ENCODE measurements at places on chromosomes 3 and 15.

GRCh38 chr15:39581793-39582285, 960 bp downstream of the THBS1 start:
- no peak for DNase-seq

DNA sequence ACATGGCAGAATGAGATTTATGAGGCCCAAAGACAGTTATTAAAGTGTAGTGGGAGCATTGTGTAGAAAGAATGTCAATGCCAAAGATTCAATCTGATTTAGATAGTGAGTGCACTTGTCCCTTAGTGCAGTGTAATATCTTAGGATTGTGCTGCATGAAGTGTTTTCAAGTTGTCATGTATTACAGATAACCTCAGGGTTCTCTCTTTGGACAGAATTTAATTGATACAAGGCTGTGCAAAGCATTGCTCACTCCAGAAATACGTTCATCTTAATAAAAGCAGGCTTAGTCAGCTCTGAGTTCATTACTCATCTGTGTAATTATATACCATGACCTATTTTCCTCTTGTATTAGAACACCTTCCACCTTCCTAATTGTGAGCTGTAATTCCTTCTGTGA, 16.0 kb upstream of the GPR171 start:
- no peak for DNase-seq

DNA sequence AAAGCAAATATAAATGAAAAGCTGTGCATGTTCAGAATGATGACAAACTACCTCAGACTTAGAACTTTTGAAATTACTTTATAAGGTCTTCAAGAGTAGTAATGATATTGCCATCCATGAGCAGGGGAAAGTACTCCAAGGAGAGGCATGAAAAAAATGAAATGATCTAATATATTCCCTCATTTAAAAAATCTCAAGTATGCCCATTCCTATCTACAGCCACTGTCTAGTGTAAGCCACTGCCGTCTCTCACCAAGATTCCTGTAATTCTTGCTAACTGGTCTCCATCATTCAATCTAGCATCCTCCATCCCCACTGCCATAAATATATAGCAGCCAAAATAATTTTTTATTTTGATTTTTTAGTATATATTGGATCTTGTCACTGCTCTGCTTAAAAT, 258.8 kb downstream of the PLOD2 start:
- no peak for DNase-seq

- no peak for DNase-seq
Observed at GRCh38 chr3:7205535-7205934, 344.6 kb downstream of the GRM7 start.

DNA sequence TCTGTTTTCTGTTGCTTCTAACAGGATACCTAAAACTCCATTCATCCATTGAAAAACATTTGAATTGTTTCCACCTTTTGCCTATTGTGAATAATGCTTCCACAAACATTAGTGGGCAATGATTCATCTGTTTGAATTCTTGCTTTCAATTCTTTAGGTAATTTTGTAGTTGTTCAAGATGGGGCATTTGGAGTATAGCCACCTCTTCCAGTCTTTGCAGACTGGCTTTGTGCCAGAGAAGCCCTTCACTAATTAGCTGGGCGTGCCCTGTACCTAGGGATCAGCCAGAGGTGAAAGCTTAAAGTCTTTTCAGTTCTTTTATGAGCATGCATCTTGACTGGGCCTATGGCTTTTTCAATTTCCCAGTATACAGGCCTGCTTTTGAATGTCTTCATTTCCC, 10.9 kb downstream of the RTP1 start:
- no peak for DNase-seq

DNA sequence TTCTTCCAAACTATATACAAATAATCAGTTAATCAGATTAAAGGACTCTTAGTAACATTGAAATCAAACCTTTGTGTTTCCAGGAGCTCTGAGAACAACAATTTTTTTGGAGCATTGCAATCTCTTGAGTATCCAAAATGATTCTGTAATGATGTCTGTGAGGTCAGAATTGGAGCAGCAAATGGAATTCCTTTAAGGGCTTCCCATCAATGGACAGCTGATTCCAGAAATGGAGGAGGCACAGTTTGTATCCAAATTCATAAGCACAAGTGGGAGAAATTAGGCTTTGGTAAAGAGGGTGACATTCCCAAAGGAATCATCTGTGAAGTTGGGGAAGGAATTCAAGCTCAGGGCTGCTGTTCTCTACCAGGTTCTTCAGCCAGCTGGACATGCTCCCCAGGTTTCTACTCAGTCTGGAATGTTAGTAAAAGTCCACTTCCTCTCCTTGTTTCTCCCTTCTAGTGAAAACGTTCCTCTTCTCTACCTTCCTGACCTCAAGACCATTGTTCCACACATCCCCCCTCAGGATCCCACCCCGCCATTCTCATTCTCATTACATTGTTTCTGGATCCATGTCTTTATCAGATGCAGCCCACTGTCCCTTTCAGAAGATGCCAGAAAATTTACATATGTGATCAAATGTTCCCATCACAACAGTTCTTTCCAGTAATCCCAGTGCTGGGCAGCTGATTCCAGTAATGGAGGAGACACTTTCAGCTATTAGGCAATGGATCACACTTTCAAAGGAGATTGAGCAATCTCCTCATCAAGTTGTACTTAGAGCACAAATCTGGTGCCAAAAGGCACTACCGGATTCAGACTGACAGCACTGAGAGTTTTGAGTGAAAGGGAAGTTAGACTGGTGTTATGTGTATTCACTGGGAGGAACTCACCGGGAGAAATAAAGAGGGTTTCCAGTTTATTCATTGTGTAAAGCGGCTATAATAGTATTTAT, 391.3 kb upstream of the TPRG1 start:
- no peak for DNase-seq

GRCh38 chr3:187773233-187774184, 28.2 kb upstream of the BCL6 start:
- DNase-seq, result no peak

- DNase-seq, result no peak
Observed at GRCh38 chr15:29470311-29470710, 200.7 kb upstream of the NSMCE3 start.

- DNase-seq, result no peak
Observed at GRCh38 chr3:183331498-183331897, 78.4 kb downstream of the B3GNT5 start.

DNA sequence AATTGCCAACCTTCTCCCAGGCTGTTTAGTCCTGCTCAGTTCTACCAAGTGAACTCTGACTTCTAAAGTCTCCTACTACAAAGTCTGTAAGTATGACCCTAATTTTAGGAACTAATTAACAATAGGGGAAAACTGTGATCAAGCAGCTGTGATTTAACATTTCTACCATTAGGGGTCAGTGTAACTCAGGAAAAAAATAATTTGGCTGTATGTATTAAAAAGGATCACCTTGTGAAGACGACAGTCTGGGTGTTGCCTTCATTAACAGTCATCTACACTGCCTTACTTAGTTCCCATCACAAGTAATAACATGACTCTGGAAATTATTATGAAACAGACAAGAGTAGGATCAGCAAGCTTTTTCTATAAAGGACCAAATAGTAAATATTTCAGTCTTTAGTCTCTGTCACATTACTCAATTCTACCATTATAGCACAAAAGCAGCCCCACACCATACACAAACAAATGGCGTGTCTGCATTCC, 4.2 kb upstream of the NPHP3 start:
- DNase-seq, result no peak

GRCh38 chr15:36161771-36162212, 417.6 kb upstream of the CDIN1 start:
- DNase-seq, result no peak

- DNase-seq, result no peak
Observed at GRCh38 chr15:31203999-31204398, 102.5 kb upstream of the TRPM1 start.

- no peak for DNase-seq
Observed at GRCh38 chr3:129599073-129599472, 7.4 kb downstream of the PLXND1 start.

DNA sequence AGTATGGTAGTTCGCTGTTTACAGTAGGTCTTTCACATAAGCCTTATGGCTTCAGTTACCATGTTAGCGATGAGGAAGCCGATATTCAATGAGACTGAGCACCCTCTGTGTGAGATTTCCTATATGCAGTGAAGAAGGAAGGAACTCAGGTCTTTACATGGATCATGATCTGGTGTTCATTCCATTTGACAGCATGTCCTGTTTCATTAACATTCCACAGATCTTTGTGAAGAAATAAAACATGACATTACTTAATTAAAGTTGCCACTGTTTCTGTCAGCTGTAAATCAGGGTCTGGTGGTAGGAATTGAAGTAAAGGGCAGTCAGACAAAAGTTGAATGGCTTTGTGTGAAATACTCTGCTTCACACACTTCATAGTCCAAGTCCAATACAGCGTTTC, 768.6 kb downstream of the ZPLD1 start:
- DNase-seq, result no peak

- DNase-seq, result no peak
Observed at GRCh38 chr3:164306042-164306441, 772.3 kb downstream of the SI start.

GRCh38 chr3:46269556-46269955, 27.3 kb downstream of the CCR3 start:
- DNase-seq, result no peak

- DNase-seq, result no peak
Observed at GRCh38 chr3:73893089-73893488, 268.3 kb upstream of the PDZRN3 start.

- DNase-seq, result no peak
Observed at GRCh38 chr3:98361289-98361688, 7.6 kb downstream of the OR5K4 start.

GRCh38 chr15:70524470-70524869, 238.9 kb downstream of the UACA start:
- no peak for DNase-seq

- no peak for DNase-seq
Observed at GRCh38 chr3:126355777-126356372, 1.3 kb downstream of the KLF15 start.

- no peak for DNase-seq
Observed at GRCh38 chr3:183144363-183144762, 18.2 kb downstream of the LAMP3 start.

GRCh38 chr3:133209871-133210550, 171.8 kb downstream of the TMEM108 start:
- DNase-seq, result no peak

GRCh38 chr15:67433495-67434099, 87.3 kb upstream of the C15orf61 start:
- peak; percentile 29 for DNase-seq

- DNase-seq, result no peak
Observed at GRCh38 chr3:53996141-53996874, 104.6 kb upstream of the SELENOK start.

- DNase-seq, result no peak
Observed at GRCh38 chr3:126435456-126436315, 40.0 kb downstream of the ZXDC start.

- no peak for DNase-seq
Observed at GRCh38 chr3:37262816-37263393, 88.5 kb upstream of the LRRFIP2 start.

DNA sequence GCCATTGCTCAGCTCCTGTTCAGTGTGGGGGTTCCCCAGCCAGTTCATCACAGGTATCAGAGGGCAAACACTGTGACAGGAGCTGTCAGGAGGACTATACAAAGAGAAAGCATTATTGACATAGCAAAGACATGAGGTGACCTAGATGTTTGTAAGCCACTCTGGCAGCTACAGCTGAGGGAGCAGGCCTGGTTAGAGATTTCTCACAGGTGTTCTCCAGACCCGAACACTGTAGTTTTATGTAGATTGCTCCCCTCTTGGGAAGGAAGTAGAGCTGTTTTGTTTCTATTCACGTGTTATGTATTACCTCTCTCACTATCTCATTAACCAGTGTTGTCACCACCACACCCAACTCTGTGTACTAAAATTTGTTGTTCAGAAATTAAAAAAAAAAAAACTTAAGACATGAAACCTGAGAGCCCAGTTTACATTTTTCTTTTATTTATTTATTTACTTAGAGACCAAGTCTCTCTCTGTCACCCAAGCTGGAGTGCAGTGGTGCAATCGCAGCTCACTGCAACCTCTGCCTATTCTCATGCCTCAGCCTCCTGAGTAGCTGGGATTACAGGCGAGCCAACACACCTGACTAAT, 123.7 kb downstream of the RBPMS2 start:
- DNase-seq, result no peak

- DNase-seq, result no peak
Observed at GRCh38 chr3:105466072-105466471, 99.4 kb downstream of the ALCAM start.

DNA sequence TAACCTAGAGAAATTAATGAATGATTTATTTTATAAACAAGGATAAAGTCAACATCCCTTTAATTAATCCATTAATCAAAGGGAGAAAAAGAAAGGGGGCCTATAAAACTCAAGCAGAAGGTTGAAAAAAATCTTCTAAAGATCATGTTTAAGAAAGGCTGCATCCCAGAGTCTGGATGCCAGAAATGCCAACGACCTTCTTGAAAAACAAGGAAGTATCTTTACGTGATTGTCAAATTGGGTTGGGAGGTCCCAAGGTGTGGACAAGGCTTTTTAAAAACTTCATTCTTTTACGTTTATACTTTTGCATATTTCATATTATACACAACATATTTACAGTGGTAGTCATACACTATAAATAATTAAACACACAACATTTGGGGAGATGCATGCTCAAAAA, 1.6 kb downstream of the GOLGB1 start:
- no peak for DNase-seq

- no peak for DNase-seq
Observed at GRCh38 chr3:131896285-131896684, 138.5 kb downstream of the CPNE4 start.
